ENCODE measurements at places on chromosomes 7 and 10. TPM values are rescaled to one million over a fixed set of nuclear protein-coding genes. Genes with fewer than 3 reads are reported as not detected.

PANK1 gene
- total RNA-seq, result 6.7 TPM

CPVL gene
- total RNA-seq, result not detected

RTKN2 gene
- 0.90 TPM for total RNA-seq

BAIAP2L1 gene
- total RNA-seq, result 2.2 TPM

TNS3 gene
- total RNA-seq, result 64.3 TPM

LIPM gene
- total RNA-seq, result not detected

FEZF1 gene
- not detected for total RNA-seq

CPN1 gene
- total RNA-seq, result not detected

SPDYE8 gene
- not detected for total RNA-seq

DENND11 gene
- total RNA-seq, result 5.0 TPM

C7orf33 gene
- total RNA-seq, result not detected

FLNC gene
- 116 TPM for total RNA-seq

LBX1 gene
- not detected for total RNA-seq

CDH23 gene
- total RNA-seq, result under 0.01 TPM

ITPRID1 gene
- not detected for total RNA-seq

SHH gene
- not detected for total RNA-seq

KCNMA1 gene
- total RNA-seq, result 25.6 TPM

DAGLB gene
- 35.3 TPM for total RNA-seq

CTAGE8 gene
- not detected for total RNA-seq

TUBB8 gene
- total RNA-seq, result not detected

PTPRN2 gene
- under 0.01 TPM for total RNA-seq

CYP2C19 gene
- total RNA-seq, result not detected

ST8SIA6 gene
- 0.18 TPM for total RNA-seq

IFIT3 gene
- total RNA-seq, result 7.8 TPM
